ENCODE measurements at places on chromosomes 2 and 18.

GRCh38 chr2:18519914-18520450 lies 40.5 kb downstream of the RDH14 start:
- no peak for DNase-seq

GRCh38 chr2:120453635-120453998 lies 107.7 kb downstream of the INHBB start:
- no peak for DNase-seq

GRCh38 chr2:195871326-195871725 lies 197.3 kb downstream of the DNAH7 start:
- no peak for DNase-seq

- DNase-seq: no peak
Measured at GRCh38 chr18:54239091-54239490, 14.6 kb upstream of the MBD2 start.

- no peak for DNase-seq
Measured at GRCh38 chr18:75290737-75291358, 80.3 kb downstream of the TSHZ1 start.

DNA sequence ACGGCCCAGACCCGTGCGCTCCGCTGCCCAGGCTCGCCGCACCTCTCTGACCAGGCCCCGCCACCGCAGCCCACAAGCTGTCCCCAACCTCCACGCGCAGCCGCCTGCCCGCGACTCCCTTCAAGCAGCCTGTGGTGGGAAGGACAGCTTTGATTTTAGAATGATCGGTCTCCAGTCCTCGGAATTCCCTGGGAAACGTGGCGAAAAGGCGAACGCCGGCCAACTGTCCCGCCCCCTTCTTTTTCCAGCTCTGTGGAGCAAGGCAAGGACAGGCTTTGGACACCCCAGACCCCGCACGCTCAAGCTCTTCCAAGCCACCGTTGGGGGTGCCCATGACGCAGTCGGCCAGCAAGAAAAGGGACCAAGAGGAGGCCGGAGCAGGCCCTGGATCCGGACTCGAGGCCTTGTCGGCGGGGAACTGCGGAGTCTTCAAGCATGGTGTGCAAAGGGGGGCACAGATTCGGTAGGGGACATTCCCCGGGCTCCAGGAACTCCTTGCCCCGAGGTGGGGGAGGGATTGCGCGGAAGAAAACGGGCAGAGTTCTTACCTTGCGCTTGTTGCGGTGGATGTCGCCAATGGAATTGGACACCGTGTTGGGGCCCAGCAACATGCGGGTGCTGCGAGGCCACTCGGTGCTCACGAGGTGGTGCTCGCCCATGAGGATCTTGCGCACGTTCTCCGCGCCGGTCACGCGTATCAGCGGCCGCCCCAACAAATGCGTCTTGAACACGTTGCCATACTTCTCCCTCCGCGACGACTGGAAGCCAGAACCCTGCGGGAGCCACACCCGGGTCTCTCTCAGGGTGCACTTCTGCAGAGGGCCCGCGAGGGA lies 4.0 kb downstream of the CYP26B1 start:
- peak; percentile 12 for DNase-seq

DNA sequence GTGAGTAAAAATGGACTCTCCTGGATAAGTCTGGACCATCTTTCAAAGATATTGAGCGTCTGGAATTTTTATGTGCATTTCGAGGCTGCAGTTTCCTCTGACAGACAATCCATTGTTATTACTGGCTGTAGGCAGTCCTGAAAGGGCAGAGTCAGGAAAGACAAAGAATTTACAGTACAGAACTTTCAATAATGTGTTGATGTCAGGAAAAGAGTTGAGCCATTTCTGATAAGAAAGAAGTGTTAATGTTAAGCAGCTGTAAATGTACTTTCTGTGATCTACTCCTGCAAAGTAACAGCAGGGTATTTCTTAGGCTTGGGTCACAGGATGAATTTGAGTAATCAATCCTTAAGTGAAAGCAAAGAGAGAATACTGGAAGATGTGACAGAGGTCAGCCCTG lies 29.8 kb downstream of the TSPYL6 start:
- no peak for DNase-seq

Data from stimulated activated CD4-positive, alpha-beta T cell treated with anti-CD3 and anti-CD28 coated beads, Interleukin-2, amount 100 ng/mL, for 24 hours (primary cell).